Stimulated activated CD8-positive, alpha-beta memory T cell treated with anti-CD3 and anti-CD28 coated beads, Interleukin-2, amount 100 ng/mL, for 1 hour (primary cell): ENCODE measurements at places on chromosomes 5 and 9.

DNA sequence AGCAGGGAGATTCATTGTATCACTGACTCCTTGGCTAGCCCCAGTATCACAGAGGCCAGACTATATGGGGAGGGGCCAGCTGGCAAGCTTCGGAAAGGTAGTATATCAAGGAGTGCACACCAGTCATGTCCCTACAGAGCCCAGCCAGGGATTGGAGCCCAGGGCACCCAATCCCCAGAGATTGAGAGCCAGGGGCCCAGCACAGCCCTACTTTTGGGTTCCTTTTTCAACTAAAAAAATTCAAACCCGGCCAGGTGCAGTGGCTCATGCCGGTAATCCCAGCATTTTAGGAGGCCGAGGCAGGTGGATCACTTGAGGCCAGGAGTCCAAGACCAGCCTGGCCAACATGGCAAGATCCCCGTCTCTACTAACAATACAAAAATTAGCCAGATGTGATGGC, 5.4 kb upstream of the MYORG start:
- no peak for DNase-seq

GRCh38 chr5:71601222-71602026, 14.3 kb downstream of the MCCC2 start:
- DNase-seq, result peak; percentile 46

- DNase-seq, result no peak
Observed at GRCh38 chr5:179115307-179115706, 55.1 kb downstream of the ZNF354C start.

GRCh38 chr9:83964973-83965349, 15.1 kb downstream of the HNRNPK start:
- no peak for DNase-seq

- no peak for DNase-seq
Observed at GRCh38 chr5:43623048-43623680, 20.2 kb downstream of the NNT start.

DNA sequence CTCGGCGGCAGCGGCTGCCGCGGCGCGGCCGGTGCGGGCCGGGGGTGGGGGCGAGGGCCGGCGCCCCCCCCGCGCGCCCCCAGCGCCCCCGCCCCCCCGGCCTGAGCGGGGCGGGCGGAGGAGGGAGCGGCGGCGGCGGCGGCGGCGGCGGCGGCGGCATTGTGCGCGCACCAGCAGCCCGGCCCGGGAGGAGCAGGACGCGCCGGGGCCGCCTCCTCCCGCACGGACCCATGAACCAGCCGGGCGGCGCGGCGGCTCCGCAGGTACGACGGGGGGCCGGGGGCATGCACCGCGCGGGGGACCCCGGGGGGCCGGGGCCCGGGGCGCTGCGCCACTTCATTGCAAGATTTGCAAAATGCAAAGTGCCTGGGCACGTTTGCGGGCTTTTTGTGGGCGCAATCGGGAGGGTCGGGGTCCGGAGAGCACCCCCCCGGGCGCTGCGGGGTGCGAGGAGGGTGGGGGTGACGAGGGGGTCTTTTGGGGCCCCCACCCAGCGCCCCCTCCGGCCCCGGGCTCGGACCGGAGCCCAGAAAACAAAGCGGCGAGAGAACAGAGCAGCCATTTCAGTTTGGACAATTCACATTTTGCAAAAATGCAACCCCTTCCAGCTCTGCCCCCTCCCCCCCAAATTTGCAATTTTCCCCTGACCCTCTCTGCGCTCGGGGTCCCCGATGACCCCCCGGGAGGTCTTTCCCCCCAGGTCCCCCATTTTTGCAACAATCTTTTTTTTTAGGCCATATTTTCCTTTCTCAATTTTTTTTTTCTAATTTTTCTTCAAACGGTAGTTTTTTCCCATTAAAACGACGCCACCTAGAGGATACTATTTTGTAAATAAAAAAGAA, at the start of gene ZNF618:
Gene ZNF618, plus strand, starts transcription at position 159 of the 842 bp plus-strand sequence. Its CDS starts 72 bp downstream, at position 231.
- DNase-seq, result no peak

DNA sequence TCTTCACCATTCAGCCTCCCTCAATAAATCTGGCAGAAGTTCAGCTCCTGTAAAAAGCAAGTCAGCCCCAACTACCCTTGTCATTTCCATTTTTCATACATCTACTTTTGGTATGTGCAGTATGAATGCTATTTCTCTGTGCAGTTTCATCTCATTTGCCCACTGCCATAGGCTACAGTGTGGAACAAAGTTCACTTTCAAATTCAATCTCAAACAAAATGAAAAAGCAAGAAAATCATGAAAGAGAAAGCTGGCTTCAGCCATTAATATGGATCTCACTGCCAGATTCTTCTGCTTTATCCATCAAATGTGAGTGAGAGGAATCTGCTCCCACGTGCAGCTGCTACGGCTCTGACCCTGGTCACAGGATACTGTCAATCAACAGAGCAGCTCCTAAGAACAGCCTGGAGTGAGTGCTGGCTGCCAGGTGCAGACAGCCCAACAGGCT, 494.2 kb downstream of the ZNF608 start:
- DNase-seq, result no peak

GRCh38 chr5:54206580-54207229, 103.7 kb downstream of the ARL15 start:
- no peak for DNase-seq

- DNase-seq, result no peak
Observed at GRCh38 chr9:13513716-13514444, 234.4 kb upstream of the MPDZ start.

DNA sequence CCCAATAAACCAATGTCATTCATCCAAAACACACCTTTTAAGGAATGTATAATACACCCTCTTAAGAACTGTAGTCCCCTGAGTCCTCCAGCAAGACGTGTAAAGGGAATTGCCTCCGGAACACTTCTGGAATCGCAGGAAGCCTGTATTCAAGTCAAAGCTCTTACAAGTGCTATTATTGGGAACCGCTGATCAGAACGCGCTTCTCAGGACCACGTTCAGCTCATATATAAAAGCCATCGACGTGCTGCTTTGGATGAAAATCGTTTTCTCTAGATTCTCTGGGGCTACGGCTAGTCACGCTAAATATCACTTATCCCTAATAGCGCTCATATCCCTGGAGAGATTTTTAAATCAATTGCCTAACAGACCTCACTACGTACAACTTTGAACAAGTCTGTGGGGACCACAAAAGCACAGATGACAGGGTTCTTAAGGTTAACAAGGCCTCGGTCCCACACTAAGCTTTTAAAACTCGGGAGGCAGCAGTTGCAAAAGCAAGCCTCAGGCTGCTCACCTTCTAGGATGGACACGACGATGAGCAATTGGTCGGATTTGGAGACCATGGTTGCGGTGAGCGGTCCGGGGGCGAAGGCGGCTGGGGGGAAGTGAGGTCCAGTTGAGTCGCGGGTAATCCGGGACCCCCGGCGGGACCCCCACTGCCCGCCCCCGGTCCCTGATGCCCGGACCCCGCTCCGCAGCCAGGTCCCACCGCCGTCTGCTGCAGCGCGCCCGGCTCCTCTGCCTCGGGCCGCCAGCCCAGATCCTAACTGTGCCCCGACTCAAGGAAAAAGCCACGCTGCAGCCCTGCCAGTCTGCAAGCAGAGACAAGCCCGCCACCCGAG, 548 bp downstream of the CEP120 start:
- peak; percentile 2 for DNase-seq

DNA sequence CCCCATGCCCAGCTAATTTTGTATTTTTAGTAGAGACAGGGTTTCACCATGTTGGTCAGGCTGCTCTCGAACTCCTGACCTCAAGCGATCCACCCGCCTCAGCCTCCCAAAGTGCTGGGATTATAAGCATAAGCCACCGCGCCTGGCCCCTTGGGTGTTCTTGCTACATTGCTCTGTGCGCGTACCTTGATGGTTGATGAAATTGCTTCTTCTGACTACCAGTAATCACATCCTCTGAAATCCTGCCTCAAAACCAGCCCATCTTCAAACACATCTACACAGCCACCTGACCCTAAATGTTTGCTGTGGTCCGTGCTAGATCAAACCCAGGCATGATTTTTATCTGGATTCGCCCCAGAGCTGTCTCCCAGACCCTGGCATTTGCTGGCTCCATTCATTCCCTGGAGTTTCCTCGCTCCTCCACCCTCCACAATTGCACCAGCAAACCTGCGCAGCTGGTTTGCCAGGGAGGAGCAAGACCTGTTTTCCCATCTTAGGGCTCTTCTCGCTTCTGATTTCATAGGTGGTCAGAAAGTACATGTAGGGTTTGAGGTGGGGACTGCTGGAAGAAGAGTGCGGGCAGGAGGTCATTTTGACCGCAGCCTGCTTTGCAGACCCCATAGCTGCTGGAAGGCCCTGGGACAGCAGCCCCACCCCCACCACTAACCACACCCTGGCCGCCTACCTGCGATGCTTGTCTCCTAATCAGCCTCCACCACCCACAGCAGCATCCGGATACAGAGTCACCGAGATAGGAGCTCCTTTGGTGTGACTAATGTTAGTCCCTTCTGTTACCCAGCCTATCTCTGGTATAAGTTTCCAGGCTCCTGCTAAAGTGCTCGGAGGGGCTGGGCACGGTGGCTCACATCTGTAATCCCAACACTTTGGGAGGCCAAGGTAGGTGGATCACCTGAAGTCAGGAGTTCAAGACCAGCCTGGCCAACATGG, 22.7 kb downstream of the SWI5 start:
- no peak for DNase-seq

- DNase-seq, result no peak
Observed at GRCh38 chr5:122999947-123000563, 36.5 kb downstream of the PPIC start.

- DNase-seq, result no peak
Observed at GRCh38 chr5:93580927-93581445, at the start of gene NR2F1-AS1. NR2F1-AS1 (minus strand) TSS chr5:93581219.

DNA sequence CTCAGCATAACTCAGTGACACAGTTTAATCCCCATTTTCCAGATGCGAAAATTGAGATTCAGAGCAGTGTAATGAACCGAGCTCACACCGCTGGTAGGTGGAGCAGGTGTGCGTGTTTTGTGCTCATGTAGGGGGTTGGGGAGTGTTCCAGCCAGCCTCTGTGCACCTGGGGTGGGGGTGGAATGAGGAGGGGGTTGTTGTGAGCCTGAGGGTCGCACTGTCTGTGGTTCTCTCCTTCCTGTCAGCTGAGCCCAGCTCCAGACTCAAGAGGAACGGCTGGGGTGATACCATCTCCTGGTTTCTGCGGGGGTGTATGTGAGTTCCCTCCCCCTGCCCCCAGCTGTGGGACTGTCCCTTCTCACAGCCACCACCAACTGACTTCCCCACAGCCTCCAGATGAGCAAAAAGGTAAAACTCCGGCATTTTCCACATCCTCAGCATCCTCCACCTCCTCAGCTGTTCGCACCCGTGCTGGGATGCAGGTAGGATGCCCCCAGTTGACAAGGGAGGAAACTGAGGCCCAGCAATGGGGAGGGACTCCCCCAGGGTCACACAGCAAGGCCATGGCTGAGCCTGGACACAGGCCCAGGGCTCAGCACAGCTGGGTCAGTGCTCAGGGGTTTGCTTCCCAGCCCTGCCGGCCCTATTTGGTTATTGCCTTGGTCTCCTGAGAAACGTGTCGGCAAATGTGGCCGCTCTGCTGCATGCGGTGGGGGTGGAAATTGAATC, 2.1 kb downstream of the SH2D3C start:
- peak; percentile 48 for DNase-seq

DNA sequence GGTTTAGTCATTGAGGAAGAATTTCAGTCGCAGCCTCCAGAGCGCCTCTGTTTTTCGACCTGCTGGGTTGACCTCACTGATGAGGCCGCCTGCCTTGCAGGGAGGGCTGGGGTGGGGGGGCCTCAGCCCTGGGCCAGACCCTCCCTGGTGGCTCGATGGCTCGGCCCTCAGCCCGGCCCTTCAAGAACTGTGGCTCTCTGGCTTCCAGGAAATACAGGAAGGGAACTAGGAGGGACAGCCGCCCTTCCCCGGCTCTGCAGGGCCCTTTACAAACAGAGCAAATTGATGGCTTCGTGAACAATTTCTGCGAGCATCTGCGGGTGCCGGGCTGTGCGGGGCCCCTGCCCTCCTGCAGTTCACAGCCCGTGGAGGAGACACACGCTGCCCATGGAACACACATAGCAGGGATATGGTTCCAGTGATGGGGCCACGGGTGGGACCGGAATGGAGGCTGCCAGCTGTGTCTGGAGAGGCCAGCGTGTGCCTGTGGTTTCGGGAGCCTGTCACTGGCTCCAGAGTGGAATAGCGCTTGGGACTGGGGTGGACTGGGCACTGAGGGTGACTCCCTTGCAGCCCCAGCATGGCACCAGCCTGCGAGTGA, 39.6 kb downstream of the COL5A1 start:
- no peak for DNase-seq

GRCh38 chr9:129958796-129959195, 84.2 kb downstream of the FNBP1 start:
- DNase-seq, result no peak

- no peak for DNase-seq
Observed at GRCh38 chr9:89984214-89984613, 379.4 kb downstream of the GADD45G start.

GRCh38 chr5:16906255-16906654, 29.8 kb downstream of the MYO10 start:
- no peak for DNase-seq

DNA sequence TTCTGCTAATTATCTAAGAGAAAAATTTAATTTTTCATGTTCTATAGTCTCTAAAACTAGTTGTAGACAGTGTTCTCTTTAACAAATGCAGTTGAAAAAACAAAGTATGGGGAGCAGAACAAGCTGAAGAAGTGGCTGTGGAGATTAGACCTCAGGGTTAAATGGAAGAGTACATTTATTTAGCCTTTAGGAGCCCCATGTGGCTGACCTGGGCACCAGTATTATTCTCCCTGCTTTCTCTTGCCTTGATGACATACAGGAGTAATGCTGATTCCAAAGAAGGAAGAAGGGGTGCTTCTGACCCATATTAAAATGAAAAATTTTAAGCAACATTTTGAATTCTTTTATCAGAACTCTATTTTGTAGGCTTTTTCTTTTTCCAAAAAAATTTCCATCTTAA, 312.3 kb upstream of the RIOK2 start:
- no peak for DNase-seq

GRCh38 chr9:9556865-9557803, 1055.7 kb downstream of the PTPRD start:
- DNase-seq, result no peak
